ENCODE measurements at places on chromosomes 7 and 10.
A peak's percentile ranks its signal among the peaks of the same experiment; 100 is the strongest.

DNA sequence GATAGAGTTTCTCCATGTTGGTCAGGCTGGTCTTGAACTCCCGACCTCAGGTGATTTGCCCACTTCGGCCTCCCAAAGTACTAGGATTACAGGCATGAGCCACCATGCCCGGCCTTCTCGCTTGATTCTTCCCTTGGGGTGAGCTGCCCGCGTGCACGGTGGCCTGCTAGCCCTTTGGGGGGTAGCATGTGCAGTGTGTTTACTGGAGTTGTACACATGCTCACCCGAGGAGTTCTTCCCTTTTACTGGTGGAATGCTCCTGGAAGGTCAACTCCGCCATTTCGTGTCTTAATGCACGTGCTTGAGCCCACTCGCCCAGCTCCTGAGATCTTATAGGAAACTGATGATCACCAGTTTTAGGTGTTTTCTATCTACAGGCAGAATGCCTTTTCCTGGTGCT, 17.0 kb upstream of the ADAMTS14 start:
- peaks cover 5% of the 10 kb centered on the region for H3K27me3 ChIP-seq
- H3K27ac ChIP-seq = no peak overlapping the region
- no peak overlapping the region for H3K4me3 ChIP-seq
- DNase-seq = peak; percentile 45
- H3K4me1 ChIP-seq = peaks cover 9% of the 10 kb centered on the region

GRCh38 chr7:8365499-8366110, 67.8 kb upstream of the NXPH1 start:
- DNase-seq = no peak
- no peaks in the 10 kb centered on the region for H3K27me3 ChIP-seq
- H3K4me3 ChIP-seq = no peak overlapping the region
- H3K4me1 ChIP-seq = no peaks in the 10 kb centered on the region
- H3K36me3 ChIP-seq = no peaks in the 10 kb centered on the region
- H3K27ac ChIP-seq = no peak overlapping the region

DNA sequence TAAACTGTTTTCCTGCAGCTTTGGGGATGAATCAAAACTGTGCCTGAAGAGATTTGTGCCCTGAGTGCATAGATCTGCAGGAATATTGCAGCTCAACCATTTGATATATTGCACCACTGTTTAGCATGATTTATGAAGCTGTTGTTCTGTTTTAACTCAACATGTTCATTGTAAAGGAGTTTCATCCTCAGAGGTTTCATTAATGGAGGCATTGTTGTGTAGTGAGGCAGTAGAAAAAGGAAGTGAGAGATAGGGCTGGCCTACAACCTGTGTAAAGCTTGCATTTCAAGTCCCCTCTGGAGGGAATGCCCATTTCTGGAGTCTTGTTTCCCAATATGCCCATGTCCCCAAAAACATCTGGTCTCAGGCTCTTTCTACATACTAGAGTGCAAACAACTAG, 67.5 kb downstream of the DNAJC12 start:
- no peak for DNase-seq
- no peaks in the 10 kb centered on the region for H3K36me3 ChIP-seq
- peaks cover 4% of the 10 kb centered on the region for H3K4me1 ChIP-seq
- no peak overlapping the region for H3K27ac ChIP-seq

DNA sequence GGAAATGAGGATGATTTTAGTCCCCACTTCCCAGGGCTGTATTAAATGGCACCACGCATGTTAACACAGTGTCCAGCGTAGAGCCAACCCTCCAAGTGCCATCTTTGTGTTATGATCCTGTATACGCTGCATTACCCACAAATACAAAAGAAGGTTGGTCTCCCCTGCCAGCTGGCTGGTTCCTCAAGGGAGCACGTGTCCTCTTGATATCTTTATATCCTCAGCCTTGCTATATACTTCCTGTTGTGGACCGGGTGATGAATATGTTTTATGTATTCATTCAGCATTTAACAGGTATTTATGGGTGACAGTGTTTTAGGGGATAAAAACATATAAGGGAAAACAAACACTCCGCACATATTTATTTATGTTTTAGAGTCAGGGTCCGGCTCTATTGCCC, 23.2 kb upstream of the PRRT4 start:
- DNase-seq = no peak
- H3K4me1 ChIP-seq = peaks cover 19% of the 10 kb centered on the region
- no peak overlapping the region for H3K27ac ChIP-seq
- no peak overlapping the region for H3K4me3 ChIP-seq
- peaks cover 3% of the 10 kb centered on the region for H3K27me3 ChIP-seq

Measured in type B pancreatic cell (in vitro differentiated cells).